ENCODE measurements at places on chromosomes 13 and 19.

DNA sequence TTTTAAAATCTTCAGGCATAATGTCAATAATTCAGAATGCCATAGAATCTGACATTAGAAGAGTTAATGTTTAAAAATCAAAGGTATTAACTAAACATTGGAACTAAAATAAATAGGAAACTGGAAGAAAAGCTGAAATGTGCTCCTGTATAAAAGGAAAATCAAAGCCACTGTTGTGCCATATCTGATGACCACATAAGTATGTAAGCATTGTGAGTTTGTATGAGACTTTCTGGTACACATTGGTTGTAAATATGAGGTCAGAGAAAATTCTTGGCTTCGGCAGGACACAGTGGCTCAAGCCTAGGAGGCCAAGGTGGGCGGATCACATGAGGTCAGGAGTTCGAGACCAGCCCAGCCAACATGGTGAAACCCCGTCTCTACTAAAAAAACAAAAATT is 48.3 kb upstream of the INTS6 start:
- DNase-seq: no peak

GRCh38 chr19:43595605-43595998 is 332 bp downstream of the IRGQ start:
- no peak for DNase-seq

DNA sequence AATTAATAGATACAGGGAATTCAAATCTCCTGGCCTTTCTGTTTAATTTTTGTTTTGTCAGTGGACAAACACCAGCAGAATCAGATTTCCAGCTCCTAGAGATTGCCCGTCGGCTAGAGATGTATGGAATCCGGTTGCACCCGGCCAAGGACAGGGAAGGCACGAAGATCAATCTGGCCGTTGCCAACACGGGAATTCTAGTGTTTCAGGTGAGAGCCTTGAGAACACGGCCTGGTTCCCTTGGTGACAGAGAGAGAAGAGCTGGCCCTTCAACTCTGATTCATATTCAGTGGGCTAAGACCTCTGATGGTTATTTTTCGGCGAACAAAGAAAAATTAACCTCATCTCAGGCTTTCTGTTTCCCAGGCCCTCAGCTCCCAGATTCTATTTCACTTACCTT is 191.3 kb downstream of the STK24 start:
- no peak for DNase-seq

GRCh38 chr19:55632463-55632834 is 8.1 kb upstream of the ZNF784 start:
- DNase-seq: peak; percentile 74

DNA sequence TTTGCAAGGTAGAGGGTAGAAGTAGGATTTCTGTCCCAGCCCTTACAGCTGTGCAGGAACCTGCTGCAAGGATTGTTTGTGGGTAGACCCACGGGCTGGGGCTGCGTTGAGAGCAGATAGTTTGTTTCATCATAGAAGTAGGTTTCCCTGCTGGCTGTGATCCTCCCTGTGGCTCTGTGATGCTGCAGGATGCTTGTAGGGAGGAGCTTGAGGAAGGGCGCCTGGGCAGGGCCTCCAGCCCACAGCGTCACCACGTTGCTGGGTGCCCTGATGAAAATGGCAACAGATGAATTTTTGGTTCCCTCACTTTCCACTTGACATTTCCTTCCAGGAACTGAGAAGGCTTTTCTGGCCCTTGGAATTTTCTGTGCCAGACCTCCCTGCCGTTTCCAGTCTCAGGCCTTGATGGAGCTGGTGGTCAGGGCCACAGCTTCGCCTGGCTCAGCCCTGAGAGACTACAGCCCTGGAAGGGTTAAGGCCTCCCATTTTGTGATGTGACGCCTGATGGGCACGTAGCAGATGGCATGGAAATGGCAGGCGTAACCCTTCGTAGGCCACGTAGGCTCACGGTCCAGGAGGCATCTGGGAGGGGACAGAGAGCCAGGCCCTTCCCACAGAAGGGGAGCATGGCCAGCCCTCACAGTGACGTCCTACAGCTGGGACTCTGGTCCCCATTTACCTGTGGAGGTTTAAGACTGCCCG is 42.2 kb downstream of the GATAD2A start:
- no peak for DNase-seq

GRCh38 chr13:32059511-32059984 is 28.0 kb downstream of the FRY start:
- no peak for DNase-seq

DNA sequence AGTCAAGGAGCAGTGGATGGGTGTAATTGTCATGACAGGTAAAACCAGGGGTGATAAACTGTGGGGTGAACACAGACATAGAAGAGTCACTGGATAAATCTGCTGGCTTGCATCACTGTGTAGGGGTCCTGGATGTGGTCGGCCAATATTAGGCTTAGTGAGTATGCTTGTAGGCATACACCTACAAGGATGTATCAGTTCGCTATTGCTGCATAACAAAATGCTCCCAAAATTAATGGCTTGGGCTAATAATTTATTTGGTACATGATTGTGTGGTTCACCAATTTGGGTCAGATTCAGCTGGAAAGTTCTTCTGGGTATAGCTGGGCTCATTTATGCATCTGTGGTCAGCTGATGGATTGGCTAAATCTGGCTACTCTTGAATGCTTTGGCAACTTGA is 11.2 kb upstream of the EVI5L start:
- DNase-seq: no peak

DNA sequence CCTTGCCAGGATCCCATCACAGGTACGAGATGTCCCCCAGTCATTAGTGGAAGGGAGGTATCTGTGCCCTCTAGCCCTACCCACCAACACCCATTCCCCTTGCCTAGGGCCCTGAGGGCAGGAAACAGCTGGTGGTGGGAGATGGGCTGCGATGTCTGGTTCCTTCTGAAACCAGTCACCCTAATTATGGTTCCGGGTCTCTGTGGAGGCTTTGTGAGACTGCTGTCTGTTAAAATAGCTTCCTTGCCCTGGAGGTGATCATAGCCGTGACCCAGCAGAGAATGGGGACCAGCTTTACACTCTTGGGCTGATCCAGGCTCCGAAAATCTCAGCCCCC is 5.5 kb downstream of the ALDH16A1 start:
- DNase-seq: no peak

DNA sequence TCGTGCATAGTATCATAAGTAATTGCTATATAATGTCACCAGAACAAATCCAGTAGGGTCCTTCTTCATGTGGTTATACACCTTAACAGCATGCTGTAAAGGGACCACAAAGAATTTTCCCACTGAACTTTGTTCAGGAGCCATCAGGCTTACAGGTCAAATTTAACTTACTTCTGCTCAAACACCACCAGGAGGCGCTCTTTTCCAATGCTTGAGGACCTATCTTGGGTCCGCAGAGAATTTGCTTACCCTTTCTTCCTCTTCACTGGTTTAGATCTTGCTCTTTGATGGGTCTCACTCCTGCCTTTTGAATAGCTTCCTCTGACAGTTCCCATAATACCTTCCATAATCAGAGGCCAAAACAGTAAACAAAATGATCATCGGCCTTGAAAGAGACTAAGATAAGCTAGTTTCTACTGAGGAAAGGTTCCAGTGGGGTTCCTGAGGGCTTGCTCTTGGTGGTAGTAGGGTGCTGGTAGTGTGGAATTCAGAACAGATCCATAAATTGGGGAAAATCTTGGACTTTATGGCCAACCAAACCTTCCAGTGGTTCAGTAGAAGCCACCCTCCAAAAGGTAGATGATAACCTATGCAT is 37.4 kb downstream of the SCGB2B2 start:
- no peak for DNase-seq

DNA sequence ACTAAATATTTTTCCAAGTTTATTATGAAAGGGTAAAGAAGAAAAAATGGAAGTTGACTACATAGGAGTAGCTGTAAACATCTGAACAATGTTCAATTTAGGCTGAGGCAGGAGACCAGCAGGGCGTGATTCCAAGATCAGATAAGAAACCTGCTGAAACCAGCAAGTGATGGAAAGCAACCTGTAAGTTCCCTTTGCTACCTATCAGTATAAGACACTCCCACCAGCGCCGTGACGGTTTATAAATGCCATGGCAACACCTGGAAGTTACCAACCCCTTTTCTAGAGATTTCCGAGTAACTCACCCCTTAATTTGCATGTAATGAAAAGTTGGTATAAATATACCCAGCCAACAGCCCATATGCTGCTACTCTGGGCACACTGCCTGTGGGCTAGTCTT is 1.1 kb upstream of the ZNF45 start:
- no peak for DNase-seq

DNA sequence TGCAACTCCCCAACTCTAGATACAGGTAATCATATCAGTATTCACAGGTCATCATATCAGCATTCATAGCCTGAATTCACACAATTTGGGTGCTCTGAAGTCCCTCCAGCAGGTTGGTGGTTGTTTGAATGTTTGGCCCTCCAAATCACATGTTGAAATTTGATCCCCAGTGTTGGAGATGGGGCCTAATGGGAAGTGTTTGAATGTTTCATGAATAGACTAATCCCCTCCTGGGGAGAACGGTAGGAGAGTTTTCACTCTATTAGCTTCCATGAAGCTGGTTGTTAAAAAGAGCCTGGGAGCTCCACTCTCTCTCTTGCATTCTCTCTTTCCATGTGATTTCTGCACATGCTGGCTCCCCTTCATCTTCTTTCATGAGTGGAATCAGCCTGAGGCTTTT is 288.6 kb upstream of the PCDH9 start:
- DNase-seq: no peak

Data from natural killer cell (primary cell).